ENCODE measurements at places on chromosomes 12 and 14.
A peak's percentile ranks its signal among the peaks of the same experiment; 100 is the strongest.

DNA sequence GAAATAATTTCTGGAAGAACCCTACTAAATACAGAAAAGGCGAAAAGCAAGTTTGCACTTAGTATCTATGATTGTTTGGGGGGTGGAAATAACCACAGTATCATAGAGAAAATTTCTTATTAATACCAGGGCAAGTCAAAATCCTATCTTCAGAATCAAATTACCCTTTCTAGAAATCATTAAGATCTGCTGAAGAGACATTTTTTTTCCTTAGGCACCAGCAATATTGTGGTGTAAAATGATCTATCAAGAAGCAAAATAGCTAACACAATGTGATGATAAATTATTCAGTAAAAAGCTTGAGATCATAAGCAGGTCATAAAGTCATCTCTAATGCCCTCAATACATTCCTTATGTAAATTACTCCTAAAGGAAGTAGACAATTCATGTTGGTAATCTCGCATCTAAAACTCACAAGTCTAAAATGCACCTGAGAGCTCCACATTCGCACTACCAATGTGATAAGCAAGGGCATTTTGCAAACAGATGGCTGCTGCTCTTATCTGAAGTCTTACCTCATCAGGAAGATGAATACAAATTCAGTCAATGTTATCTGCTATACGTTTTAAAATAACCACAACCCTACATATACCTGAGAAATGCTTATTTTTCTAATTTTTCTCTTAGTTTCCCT lies 14.6 kb downstream of the HEATR5A start:
- no peak for DNase-seq

DNA sequence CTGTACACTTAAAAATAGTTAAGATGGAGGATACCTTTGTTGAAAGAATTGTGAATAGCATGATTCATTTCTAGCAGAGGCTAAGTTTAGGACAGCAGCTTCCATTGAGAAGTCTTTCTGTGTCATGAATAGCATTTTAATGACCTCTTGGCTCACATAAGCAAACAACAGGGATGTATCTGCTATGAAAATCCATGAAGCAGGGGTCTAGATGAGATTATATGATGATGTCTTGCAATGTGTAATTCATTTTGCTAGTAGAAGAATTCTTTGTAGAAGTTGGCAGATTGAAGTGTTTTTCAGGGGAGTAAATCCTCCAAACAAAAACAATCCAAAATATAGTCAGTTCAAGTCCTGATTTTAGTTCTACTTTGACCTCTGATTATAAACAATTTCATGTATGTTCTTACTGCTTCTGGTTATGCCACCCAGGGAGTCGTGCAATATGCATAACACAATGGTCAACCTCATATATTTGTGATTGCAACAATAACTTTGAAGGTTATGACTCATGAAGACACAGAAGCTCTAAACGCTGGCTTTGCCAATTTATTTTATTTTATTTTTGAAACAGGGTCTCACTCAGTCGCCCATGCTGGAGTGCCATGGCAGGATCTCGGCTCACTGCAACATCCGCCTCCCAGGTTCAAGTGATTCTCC lies 6.9 kb upstream of the RD3L start:
- no peak for DNase-seq

- DNase-seq: peak; percentile 68
These were observed at the start of gene C14orf93 for GRCh38 chr14:23009939-23010726. Gene C14orf93 (minus strand): TSS chr14:23010143. CDS start chr14:22999023, 11,120 bp downstream.

DNA sequence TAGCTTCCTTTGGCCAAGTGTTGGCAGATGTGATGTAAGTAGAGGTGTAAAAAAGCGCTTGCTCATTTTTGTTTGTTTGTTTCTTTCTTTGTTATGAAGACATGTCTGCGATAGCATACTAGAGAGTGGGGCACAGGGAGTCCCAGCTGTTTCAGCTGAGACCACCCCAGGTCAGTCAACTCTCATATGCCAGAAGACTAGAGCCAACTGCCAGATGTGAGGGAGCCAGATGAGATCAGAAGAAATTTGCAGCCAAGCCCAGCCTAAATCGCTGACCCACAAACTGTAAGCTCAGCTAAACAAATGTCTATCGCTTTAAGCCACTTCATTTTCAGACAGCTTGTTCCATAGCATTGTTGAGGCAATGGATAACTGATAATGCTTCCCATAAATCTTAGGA lies 397.1 kb downstream of the APAF1 start:
- no peak for DNase-seq

GRCh38 chr12:32515137-32515873 lies 115.9 kb downstream of the FGD4 start:
- peak; percentile 36 for DNase-seq

GRCh38 chr12:54217774-54218241 lies 29.0 kb upstream of the SMUG1 start:
- no peak for DNase-seq

DNA sequence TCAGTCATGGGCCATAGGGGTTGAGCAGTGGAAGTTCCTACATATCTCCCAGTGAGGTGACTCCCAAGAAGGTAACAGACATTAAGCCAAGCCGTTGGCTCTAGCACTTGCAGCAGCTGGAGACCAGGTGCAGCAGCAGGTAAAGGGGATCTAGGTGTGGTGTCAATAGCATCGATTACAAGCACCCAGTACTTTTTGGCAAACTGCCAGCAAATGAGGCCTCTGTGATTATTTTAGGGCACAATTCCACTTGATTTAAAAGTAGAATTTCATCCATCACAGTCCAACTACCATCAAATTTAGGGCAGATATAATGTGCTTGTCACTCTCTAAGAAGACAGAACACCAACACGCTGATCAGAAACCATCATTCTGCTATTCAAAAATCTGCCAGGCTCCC lies 224.1 kb upstream of the EGLN3 start:
- DNase-seq: no peak

GRCh38 chr12:71063087-71063486 lies 94.7 kb downstream of the TSPAN8 start:
- no peak for DNase-seq

- no peak for DNase-seq
These were observed 935 bp upstream of the ADSS1 start for GRCh38 chr14:104722938-104723650.

GRCh38 chr14:70398280-70398679 lies 18.6 kb downstream of the SYNJ2BP start:
- no peak for DNase-seq

GRCh38 chr12:106941481-106942156 lies 14.1 kb upstream of the TMEM263 start:
- no peak for DNase-seq

- DNase-seq: peak; percentile 78
These were observed 215.4 kb downstream of the PELI2 start for GRCh38 chr14:56333359-56334292.

GRCh38 chr14:52380294-52380693 lies 66.2 kb downstream of the PTGER2 start:
- DNase-seq: no peak

DNA sequence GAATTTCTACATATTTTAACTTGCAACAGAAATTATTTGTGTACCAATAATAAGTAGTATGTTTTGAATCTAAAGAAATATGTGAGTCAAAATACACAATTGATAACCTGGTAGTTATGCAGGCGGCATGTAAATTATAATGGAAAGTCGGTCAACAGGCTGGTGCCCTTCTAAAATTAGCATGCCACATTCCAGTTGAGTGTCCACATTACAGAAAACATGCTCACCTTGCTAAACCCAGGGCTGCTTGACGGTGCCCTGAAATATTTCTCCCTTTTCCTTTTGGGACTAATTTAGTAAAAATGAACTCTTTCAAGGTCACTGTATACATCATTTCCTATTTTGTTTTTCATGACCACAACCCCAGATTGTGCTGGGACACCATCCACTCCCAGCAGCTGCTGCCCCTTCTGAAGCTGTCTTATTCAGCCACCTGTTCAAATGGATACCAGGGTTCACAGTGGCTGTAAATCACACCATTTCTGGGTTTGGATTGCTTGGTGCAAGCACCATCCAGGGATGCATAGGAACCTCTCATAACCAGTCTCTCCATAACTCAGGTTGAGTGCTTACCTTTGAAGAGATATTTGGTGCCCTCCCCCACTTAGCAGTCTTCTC lies 110.6 kb downstream of the ANO6 start:
- DNase-seq: no peak

- no peak for DNase-seq
These were observed 2.7 kb upstream of the GALNT6 start for GRCh38 chr12:51393676-51394545.

DNA sequence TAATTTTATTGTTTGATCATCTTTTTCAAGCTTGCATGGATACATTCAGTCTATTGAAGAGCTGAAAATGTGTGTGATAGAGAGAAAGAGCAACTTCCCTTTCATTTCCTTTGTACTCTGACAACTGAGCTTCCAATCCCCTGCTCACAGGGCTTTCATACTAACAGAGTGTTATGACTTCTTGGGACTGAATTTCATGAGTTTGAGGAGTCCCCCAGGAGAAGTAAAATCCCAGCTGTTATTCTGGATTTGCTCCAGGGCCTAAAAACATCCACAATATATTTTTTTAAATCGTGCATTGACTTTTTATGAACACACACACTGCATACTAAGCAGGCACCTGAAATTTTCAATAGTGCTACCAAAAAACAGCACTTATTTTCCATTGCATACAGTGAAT lies 195.8 kb upstream of the CAND1 start:
- no peak for DNase-seq

DNA sequence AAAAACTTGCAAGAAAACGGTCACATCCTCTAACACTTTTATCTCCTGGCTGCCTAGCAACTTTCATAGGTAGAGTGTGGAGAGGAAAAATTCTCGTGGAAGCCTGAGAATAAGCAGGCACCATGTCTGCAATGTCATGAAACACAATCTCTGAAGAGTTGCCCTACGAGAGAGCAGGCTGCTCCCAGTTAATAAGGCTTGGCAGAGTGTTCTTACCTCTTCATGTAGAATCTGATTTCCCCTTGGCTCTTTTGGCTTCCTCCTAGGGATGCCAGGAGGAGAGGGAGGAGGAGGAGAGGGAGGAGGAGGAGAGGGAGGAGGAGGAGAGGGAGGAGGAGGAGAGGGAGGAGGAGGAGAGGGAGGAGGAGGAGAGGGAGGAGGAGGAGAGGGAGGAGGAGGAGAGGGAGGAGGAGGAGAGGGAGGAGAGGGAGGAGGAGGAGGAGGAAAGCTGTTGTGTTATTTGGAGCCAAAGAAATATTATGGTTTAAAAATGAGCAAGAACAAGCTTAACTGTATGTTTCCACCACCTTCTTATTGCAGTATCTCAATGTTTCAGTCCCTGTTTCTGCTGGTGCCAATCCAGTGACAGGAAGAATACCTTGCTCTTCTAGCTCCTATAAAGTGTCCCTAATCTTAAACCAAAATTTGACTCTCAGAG lies 52.9 kb downstream of the EGLN3 start:
- DNase-seq: no peak

DNA sequence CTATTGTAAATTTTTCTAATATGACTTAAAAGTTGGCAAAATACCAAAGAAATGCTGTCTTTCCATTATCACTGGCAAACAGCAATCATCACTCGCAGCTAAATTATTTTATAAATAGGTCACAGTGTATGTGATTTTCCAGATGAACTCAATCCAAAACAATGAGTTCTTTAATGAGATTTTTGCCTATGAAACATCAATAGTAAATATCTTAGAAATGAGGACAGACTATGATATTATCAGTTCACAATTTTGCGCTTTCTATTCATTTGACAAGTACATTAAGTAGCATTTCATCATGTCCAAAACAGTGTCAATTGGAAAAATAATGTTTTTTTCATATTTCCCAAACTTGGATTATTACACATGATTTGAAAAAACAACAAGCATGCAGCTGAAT lies 65.7 kb downstream of the PIK3C2G start:
- no peak for DNase-seq

GRCh38 chr12:93896427-93896826 lies 219.3 kb downstream of the CRADD start:
- no peak for DNase-seq

- DNase-seq: no peak
These were observed 272.4 kb downstream of the ACSS3 start for GRCh38 chr12:81350309-81350708.

DNA sequence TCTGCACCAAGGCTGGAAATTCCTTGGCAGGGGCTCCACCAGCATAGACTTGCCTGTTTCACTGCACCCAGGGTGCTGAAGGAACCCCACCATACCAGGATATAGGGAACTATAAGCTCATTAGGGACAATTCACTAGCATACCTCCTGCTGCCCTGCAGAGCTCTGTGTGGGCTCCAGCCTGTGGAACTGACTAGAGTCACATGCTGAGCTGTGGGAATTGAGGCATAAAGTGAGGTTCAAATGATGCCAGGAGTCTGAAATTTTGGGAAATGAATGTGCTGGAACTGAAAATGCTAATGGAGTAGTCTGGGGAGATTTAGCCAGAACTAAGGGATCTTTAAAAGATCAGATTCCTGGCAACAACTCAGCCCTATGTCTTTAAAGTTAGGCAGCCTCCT lies 7.3 kb upstream of the EMP1 start:
- no peak for DNase-seq

DNA sequence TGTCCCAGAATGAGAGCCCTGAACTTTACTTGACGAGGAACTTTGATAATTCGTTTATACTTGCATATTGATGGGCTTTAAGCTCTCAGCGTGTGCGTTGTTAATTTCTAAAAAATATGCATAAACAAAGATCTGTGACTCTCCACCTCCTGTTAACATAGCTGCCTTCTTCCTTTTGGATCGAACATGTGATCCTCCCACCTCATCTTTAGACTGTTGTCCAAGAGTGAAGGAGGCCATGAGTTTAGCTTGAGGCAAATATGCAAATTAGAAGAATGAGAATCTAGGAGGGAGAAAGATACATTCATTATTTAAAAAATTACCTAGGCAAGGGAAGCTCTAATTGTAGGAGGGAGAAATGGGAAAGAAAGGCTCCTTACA lies 617 bp downstream of the TTC8 start:
- no peak for DNase-seq

GRCh38 chr12:64687816-64688215 lies 71.4 kb downstream of the GNS start:
- DNase-seq: no peak

- DNase-seq: no peak
These were observed 34.3 kb upstream of the TMEM132D start for GRCh38 chr12:129938089-129938488.

- DNase-seq: no peak
These were observed 38.3 kb downstream of the DAO start for GRCh38 chr12:108918206-108918605.

- no peak for DNase-seq
These were observed 194.0 kb downstream of the TSPAN9 start for GRCh38 chr12:3271146-3271545.
